Dorsolateral prefrontal cortex (tissue), 122 donors: ENCODE measurements at places on chromosomes 2 and 18.

DNA sequence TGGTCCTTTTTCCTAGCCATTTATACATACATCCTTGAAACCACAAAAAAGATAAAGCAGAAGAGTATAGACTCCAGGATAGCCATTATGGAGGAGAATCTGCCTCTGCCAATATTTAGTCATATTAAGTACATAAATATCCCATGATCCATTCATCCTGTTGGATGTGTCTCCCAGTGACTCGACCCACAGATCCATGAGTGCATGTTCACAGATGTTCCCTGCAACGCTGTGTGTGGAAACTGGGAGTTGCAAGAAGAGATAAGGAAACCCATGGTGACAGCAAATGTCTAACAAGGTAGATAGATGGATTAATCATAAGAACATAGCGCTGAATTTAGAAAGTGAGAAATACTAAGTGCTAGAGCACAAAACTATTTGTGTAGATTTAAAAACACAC, 34.5 kb downstream of the STK39 start:
- DNase-seq, result no peak

GRCh38 chr2:98572676-98573075, 35.6 kb downstream of the COA5 start:
- no peak for DNase-seq

- DNase-seq, result no peak
These were observed 48.7 kb upstream of the ANXA4 start for GRCh38 chr2:69693059-69693774.

- DNase-seq, result no peak
These were observed 79.1 kb upstream of the SEC11C start for GRCh38 chr18:59060551-59060950.

- no peak for DNase-seq
These were observed 224.9 kb downstream of the ASXL3 start for GRCh38 chr18:33802955-33803354.

DNA sequence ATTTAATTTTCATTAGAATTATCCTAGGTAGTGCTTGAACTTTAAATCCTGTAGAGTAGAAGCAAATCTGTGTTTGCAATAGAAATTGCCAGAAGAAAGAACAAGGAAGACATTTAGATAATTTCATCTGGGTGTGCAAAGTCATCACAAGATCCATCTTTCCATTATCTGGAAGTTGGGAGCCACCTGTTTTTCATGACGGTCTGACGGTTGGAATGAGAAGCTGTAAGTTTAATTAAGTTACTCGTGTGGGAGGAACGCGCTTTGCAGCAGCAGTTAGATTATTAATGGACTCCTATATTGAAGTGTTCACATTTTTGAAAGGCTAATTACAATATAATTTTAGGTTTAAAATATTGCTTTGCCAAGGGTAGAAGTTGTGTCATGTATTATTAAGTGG, 69.9 kb upstream of the PARD3B start:
- DNase-seq, result no peak

GRCh38 chr18:1510542-1511179, 606.0 kb downstream of the ADCYAP1 start:
- no peak for DNase-seq

DNA sequence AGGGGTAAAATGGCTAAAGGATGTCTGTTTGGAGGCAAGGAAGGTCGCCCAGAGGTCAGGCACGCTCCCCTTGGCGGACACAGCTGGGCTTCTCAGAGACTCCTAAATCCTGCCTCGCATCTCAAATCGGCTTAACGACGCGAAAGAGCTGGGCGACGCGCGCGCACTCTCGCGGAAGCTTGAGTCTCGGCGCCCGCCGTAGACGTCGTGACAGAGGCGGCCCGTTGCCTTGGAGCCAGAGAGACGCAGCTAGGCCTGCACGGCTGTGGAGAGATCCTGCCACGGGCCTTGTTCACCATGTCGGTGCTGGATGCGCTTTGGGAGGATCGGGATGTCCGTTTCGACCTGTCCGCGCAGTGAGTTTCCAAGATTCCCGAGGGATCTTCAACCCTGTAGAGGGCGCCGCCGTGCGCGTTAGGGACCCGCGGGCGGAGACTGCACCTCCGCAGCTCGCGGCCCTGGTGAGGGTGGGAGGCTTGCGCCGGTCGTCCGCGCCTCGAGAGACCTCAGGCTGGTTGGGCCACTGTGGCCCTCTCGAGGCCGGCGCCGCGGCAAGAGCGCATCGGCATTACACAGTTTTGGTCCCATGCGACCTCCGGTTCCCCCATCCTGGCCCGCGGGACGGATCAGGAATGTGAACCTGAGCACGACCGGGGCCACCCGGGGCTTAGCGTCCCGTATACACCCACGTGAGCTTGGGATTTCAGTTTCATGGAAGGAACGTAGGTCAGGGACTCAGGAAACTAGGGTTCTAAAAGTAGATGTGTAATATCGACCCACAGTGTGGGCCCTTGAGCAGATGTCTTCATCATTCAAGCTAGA, at the start of gene BBS5:
BBS5 (plus strand) TSS at position 238 of the 822 bp plus-strand sequence; CDS start at position 298, 60 bp downstream.
- peak; percentile 90 for DNase-seq

DNA sequence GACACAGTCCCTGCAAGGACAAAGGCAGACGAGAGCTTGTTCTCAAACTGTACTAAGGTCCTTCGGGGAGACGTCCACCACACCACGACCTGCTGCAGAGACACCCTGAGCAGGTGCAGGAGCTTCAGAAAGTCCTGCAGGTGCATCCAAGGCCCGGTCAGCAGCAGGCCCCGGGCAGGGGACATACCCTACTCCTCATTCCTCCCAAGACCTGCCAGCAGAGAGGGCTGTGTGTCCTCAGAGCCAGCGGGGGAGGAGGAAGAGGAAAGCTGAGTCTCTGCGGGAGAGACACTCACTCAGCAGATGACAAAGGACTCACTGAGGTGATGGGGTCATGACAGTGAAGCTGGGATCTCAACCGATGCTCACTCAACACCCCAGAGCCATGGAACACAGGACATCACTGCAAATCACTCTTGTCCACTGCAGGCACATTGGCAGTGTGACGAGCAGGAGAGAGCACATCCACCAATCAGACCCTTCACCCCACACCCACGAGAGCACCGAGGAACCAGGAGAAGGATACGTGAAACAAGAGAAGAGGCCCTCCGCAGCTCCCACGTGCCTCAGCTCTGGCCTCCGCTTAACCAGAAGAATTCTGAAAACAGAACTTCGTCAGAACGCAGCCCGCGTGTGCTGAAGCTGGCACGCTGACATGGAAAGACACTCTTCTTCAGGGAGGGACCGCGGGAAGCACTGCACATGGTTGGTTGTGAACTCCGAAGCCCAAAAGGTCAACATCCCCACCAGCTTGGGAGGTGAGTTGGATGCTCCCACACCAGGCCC, 9.3 kb downstream of the HDAC4 start:
- no peak for DNase-seq

DNA sequence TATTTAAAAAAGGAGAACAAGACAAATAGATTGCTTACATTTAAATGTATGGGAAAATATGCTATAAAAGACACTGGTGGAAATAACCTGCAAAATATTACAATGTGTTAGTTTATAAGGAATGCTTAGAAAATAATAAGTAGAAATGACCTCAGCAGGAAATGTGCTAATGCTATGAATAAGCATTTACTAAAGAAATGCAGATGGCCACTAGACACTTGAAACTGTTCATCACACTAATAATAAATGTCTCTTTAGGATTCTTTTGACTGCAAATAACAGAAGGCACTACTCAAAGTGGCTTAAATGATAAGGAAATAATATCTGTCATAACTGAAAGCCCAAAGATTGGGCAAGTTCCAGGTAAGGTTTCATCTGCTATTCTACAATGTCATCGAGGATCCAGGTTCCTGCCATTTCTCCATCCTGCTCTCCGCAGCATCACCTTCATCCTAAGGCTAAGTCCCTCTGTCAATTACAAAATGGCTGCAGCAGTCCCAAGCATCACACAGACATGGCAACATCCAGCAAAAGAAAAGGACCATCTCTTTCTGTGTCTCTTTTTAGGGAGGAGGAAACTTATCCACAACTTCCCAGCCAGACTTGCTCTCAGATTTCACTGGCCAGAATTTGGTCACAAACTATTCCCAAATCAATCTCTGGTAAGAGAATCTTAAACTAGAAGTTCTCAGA, 21.9 kb downstream of the METTL8 start:
- no peak for DNase-seq

DNA sequence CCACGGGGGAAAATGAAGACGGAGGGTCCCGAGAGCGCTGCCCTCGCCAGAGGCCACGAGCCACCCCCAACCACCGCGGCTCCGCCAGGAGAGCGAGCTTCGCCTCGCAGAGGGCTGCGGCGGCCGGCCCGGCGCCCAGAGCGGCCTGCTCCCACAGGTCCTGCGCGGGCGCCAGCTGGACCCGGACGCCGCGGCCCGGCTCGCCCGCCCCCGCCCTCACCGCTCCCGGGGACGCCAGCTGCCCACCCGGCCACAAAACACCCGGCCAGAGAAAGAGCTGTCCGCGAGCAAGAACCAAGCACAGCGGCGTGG, 709 bp downstream of the PTPN2 start:
- DNase-seq, result no peak

DNA sequence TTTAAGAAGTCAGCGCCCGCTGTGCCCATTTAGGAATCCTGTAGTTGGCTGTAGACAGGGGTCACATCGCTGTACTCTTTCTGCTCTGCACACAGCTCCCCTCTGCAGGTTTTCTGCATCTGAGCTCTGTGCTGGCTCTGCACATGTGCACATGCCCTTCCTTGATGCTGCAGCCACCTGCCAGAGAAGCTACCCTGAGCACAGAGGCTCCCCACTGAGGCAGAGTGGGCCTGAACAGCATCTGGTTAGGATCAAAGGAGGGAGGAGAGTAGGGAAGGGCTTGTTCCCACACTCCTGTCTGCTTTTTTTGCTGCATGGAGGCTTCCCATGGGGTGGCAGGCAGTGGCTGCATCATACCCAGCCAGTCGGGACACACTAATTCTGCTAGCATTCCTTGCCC, 238.9 kb downstream of the FHOD3 start:
- DNase-seq, result no peak

DNA sequence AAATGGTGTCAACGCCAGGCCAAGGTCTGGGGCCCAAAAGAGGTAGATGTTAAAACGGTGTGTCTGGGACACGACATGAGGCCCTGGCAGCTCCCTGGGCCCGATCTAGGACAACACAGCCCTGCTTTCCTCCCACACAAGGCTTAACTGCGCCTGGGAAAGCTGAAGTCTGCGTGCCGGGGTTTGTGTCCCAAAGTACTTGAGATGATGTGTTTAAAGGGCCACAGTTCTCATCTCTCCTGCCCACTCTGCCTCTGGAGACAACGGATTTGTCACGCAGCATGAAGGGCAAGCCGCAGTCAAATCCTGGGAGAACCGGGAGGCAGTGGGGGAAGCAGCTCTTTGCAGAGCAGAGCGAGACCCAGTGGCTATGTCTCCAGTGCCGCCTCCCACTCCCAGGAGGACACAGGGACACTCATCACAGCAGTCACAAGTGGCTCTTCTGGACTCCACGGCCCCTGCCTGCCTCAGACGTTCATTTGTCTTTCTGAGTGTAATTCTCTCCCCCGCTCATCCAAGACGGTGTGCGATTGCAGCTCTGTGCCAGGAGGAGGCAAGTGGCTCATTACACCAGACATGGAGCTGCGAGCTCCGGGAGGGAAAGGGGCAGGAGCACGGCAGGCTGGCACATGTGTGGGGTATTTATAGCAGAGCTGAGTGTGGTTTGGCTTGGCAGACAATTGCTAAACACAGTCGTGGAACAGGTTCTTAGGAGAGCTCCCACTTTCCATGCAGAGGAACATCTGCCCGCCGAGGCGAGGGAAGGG, 57.7 kb upstream of the SEMA4C start:
- DNase-seq, result peak; percentile 85

GRCh38 chr2:110124038-110124825, 8.6 kb upstream of the MALL start:
- DNase-seq, result no peak

DNA sequence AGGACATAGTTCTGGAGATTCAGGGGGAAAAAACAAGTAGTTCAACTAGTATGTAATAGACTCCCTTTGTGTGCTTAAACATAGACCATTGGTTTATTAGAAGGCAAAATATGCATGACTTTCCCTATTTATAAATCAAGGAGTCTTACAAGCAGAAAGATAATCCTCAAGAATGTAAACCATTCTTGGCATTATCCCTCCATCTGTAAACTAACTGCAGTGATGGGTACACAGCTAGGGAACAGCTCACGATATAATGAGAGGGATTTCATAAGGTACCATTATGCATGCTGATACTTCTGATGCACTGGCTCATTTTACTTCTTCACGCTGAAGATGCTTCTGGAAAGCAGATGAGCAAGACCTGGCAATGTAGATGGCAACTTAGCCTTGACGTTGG, 878 bp downstream of the FBXO15 start:
- no peak for DNase-seq

DNA sequence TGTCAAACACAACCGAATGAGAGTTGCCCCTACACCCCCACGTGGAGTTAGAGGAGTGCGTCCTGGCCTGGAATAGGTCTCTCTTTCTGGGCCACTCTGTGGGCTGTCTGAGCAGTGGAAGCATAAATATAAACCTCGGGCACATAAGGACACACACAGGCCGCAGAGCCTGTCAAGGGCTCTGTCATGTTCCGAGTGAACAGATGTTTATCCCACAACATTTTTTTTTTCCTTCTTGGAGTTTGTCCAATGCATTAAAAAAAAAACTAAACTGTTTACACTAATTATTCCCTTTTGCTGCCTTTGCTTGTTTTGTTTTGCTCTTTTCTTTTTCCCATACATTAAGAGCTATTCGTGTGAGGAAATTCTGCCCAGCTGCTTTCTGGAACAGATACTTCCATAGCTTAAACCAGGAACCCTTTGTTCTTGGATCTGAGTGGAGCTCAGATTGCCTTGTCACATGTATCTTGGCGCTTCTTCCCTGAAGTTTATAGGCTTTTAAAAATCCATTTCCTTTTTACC, 228.3 kb upstream of the FOSL2 start:
- DNase-seq, result no peak

GRCh38 chr2:144254342-144255235, 265.3 kb downstream of the ZEB2 start:
- DNase-seq, result no peak

GRCh38 chr2:160207271-160207670, 7.2 kb upstream of the ITGB6 start:
- DNase-seq, result no peak

GRCh38 chr2:224793946-224794345, 77.8 kb upstream of the CCDC195 start:
- no peak for DNase-seq

GRCh38 chr2:231936491-231936890, 10.3 kb upstream of the NPPC start:
- no peak for DNase-seq

DNA sequence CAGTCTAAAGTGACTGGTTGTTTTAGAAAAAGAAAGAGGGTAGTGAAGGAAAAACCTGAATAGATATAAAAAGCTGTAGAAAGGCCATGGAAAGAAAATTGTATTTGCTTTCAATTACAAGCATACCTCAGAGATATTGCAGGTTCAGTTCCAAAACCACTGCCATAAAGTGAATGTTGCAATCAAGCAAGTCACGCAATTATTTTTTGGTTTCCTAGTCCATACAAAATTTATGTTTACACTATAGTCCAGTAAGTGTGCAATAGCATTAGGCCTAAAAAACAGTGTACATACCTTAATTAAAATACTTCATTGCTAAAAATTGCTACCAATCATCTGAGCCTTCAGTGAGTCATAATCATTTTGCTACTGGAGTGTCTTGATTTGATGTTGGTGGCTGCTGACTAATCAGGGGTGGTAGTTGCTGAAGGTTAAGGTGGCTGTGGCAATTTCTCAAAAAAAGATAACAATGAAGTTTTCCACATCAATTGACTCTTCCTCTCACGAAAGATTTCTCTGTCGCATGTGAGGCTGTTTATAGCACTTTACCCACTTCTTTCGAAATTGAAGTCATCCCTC, 2003.8 kb upstream of the PIK3C3 start:
- no peak for DNase-seq

GRCh38 chr2:217804791-217805667, 197.8 kb downstream of the TNS1 start:
- no peak for DNase-seq
